ENCODE measurements at places on chromosomes 12 and 14.

DNA sequence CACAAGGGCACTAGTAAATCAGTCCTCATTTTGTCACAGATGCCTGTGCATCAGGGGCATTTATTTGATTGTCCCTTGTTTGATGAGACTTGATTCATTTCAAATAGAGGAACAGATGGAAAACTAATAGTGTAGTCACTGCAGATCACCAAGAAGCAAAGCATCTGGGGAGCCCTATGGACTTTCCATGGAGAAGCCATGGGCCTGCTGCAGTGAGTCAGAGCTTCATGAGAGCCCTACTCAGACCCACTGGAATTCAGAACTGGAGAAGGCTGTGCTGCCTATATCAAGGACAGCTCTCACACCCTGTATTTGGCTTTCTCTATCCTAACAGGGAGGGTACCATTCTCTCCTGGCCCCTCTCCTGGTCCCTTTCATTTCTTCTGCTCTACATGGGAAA, 126.2 kb downstream of the GRIP1 start:
- no peak for DNase-seq

DNA sequence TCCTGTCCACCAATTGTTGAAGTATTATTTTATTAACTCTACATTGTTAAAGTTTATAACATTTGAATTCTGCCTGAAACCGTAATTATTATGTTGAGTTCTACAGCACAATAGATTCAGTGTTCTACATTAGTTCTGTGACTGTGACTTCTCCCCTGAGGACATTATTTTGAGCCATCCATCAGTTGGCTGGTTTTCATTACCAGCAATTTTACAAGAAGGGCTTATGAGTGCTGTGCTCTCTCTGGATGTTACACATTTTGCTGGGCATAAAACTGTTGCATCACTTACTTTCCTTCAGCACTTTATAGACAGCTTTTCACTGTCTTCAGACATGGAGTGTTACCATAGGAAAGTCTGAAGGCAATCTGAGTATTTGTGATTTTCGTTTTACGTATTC, 118.2 kb upstream of the KITLG start:
- DNase-seq, result no peak

- DNase-seq, result no peak
Observed at GRCh38 chr14:72742118-72742837, 151.6 kb downstream of the DPF3 start.

GRCh38 chr12:122866950-122867607, 28.8 kb downstream of the VPS37B start:
- no peak for DNase-seq

GRCh38 chr12:15122344-15122743, 98.9 kb downstream of the RERG start:
- DNase-seq, result no peak

DNA sequence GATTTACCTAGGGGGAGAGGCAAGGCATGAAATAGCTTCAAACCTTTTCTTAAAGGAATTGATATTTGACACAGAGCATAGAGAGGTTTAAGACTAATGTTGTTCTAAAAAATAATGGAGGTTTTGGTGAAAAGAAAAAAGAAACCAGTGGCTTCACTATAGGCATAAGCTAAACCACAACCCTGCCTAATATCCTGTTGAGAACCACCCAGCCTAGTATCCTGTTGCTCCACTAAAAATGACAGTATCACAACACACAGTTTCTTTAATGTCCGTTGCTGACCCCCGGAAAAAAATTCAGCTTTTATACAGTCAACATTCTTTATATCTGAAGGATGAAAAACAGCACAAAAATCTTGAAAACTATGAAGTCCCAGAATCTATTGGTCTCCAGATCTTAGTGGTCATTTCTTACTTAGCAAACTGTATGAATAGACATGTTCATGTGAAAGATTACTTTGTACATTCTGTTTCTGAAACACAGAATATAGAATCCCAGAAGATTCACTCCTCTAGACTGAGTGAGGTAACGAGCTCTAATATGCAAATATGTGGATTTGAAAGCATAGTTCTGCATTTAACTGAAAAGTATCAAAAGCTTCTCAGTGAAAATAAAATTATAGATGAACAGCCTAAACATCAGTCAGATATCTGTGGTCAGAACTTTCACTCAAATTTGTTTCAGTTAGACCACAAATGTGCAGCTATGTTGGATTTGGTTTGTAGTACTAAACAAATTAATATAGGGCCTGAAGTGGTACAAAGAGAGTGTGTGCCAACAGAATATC, 40.5 kb downstream of the GALC start:
- DNase-seq, result no peak

- peak; percentile 27 for DNase-seq
Observed at GRCh38 chr14:81625343-81625742, 91.7 kb upstream of the SEL1L start.

- no peak for DNase-seq
Observed at GRCh38 chr14:92572050-92572449, 58.5 kb downstream of the RIN3 start.

- no peak for DNase-seq
Observed at GRCh38 chr12:113456761-113457160, 14.9 kb downstream of the LHX5 start.

DNA sequence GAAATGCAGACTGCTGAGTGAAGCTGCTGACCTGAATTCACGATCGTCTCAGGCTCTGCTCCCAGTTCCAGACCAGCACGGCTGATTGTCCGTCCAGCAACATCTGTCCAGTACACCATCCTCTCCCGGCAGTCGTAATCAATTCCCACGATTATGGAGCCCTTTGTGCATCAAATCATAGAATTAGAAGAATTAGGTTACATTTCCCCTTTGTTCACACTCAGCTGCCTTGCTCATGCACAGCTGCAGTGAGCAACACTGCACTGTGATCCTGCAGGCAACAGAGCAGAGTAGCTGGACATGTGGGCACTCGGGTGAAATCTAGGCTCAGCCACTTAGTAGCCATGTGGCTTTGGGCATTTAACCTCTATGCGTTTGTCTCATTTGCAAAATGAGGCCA, 22.2 kb downstream of the RTRAF start:
- DNase-seq, result no peak

- no peak for DNase-seq
Observed at GRCh38 chr14:106691601-106692291, 1165.4 kb downstream of the TMEM121 start.

GRCh38 chr12:113230315-113231234, 9.3 kb downstream of the TPCN1 start:
- DNase-seq, result no peak

DNA sequence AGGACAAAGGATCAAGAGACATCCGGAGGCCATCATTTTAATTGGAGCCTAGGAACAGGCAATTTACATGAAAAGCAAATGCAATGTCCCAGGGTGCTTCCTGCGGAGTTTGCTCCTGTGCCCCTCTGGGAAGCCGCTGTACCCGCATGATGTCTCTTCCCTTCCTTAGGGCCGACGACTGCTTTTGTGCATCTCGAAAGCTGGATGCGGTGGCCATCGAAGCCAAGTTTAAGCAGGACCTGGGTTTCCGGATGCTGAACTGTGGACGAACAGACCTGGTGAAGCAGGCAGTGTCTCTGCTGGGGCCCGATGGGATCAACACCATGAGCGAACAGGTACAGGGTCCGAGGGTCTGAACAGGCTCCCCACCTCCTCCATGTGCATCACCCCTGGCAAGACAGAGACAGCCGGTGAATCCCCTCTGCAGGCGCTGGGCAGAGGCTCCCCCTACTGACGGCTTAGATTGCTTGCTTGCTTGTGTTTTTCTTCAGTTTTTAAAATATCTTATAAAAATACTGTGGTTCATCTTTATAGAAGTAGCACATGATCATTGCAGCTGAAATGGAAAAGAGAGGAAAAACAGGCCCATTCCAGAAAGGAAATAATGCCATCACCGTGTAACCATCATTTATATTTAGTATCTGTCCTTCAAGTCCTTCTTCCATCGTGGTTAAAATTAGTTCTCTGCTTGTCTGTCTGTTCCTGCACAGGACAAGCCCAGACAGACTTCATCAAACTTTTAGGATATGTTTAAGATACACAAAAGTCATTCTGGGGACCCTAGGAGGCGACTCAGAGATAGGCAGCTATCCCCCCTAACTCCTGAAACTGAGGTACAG, 75.4 kb upstream of the PWP1 start:
- DNase-seq, result peak; percentile 14

- DNase-seq, result no peak
Observed at GRCh38 chr12:121227294-121227693, 17.4 kb downstream of the P2RX4 start.

DNA sequence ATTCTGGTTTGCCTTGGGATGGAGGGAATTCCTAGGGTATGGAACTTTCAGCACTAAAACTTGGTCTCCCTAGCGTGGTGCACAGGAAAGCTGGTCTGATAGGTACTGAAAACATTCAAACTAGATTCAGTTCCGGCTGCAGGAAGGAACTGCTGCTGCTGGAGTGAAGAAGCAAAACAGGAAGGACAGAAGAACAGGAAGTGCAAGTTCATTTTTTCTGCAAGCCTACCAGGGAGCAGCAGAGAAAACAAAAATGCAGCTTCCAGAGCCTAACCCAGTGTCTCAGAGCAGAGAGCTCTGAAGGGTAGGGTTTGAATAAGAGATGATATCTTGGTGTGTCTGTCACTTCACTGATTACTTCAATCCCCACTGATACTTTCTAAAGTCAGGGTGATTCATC, 165.2 kb downstream of the VRK1 start:
- no peak for DNase-seq

DNA sequence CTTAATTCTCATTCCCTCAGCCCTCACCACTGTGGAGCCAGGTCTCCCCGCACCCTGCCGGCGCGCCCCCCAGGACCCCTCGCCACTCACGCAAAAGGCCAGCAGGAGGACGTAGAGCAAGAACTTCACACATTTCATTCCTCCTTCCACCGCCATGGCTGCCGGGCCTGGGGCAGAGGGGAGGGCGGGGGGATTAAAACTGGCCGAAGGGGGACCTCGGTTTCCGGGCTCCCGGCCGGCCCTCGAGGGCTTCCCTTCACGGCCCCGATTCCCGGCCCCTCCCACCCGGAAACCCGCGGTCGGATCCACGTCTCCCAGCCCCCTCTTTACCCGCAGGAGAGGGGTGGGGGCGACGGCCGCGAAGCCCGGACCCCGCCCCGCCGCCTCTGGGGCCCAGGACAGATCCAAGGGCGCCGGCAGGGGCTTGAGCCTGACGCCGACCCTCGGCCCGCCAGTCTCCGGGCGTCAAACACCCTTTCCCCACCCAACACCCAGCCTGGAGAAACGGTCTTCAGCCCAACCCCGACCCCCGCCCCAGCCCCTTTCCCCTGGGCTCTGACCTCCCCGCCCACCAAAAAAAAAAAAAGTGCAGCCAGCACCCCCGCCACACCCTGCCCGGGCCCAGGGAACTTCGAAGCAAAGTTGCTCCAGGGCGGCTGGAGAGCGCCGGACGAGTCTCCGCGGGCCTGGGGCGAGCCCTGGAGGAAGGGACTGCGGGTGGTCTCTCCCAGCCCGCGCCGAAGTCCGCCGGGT, 447 bp downstream of the CD63 start:
- no peak for DNase-seq

- DNase-seq, result no peak
Observed at GRCh38 chr12:19138956-19139355, 9.4 kb downstream of the PLEKHA5 start.

DNA sequence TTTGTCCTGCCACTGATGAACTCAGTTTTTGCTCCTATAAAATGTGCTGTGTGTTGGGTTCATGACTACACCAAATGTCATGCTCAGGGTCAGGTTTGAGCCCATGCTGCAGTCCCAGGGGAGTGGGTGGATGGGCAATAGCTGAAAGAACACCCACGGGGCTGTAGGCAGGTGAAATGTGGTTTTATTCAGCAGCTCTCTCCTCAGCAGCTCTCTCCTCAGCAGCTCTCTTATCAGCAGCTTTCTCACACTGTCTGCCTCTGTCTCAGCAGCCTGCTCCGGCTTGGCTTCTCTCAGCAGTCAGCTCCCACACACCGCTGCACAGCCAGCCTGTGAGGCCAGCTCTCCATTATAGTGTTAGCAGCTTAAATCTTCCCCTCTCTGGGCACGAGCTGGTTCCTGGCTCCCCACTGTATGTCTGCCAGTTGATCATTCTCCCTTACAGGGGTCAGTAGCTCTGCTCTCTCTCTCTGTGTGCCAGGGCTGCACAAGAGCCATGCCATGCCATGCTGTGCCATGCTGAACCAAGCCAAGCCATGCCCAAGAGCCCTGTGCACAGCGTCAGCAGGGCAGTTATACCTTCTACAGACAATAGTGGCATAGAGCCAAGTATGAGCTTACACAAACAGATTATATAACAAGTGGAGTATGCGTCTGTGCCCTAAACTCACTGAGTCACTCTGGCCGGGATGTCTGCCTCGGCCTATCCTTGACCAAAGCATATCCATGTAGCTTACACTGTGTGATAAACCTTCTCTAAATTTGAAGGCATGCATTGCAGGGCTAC, 303.3 kb upstream of the TMPO start:
- peak; percentile 12 for DNase-seq

GRCh38 chr12:108850854-108851573, 6.4 kb downstream of the SSH1 start:
- DNase-seq, result no peak

DNA sequence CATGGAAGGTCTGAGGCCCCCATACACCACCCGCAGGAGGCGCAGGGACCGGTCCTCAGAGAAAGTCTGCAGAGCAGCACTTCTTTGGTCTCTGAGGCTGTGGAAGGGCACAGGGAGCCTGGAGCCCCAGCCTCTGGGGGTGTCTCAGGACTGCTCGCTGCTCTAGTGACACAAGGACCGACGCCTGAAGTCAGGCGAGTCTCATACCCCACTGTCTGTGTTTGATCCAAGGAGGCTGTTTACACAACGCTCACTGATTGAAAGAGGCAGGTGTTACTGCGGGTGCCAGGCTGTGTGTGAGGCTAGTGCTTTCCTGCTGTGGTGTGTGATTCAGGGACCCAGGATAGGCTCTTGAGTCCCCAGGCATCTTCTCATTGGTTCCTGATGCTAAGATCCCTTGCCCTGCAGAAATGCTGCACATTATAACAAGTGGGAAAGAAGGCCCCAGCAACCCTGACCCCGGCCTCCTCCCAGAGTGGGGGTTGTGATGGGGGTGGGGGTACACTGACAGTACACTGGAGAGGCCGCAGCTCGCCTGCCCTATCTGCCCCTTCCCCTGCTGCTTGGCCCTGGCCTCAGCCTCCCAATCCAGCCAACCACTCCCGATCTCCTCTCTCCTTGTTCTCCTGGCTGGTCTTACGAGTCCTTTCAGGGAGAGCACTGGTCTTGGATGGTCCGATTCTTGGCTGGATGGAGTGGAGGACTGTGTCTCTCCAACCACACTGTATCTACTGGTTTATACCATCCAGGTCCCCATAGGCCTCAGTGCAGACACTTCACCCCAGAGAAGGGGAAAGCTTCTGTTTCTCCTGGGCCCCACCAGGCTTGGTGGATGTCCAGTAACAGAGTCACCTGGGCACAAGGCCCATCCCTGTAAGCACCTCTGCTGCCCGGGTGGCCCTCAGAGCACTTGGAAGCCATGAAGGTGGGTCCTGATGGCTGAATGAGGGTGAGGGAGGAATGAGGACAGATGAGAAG, 6.6 kb downstream of the CACNA2D4 start:
- DNase-seq, result peak; percentile 46

DNA sequence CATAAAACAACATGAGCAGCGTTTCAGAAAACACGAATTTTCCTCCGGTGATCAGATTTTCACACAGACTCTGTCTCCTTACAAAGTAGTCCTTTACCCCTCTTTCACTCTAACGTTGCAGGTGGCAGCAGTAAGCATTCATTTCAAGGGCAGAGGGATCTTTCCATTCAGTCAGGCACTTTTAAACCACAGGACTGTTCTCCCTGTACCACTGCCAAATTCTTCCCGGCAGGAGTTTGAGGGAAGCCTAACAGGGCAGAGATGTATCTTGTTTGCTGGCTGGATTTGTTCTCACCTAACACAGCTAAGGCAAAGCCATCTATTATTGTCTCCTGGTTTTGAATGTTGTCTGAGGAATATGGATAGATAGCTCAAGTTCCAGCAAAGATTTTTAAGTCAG, 1187.3 kb upstream of the SEL1L start:
- peak; percentile 57 for DNase-seq

- peak; percentile 80 for DNase-seq
Observed at GRCh38 chr12:42589465-42590329, at the start of gene PRICKLE1. Gene PRICKLE1, minus strand, starts transcription at chr12:42589746. Its CDS starts 117,230 bp downstream, at chr12:42472516.
